ENCODE measurements at places on chromosomes 4 and X.

- no peak for DNase-seq
These were observed 129.0 kb downstream of the SPCS3 start for GRCh38 chr4:176448761-176449160.

DNA sequence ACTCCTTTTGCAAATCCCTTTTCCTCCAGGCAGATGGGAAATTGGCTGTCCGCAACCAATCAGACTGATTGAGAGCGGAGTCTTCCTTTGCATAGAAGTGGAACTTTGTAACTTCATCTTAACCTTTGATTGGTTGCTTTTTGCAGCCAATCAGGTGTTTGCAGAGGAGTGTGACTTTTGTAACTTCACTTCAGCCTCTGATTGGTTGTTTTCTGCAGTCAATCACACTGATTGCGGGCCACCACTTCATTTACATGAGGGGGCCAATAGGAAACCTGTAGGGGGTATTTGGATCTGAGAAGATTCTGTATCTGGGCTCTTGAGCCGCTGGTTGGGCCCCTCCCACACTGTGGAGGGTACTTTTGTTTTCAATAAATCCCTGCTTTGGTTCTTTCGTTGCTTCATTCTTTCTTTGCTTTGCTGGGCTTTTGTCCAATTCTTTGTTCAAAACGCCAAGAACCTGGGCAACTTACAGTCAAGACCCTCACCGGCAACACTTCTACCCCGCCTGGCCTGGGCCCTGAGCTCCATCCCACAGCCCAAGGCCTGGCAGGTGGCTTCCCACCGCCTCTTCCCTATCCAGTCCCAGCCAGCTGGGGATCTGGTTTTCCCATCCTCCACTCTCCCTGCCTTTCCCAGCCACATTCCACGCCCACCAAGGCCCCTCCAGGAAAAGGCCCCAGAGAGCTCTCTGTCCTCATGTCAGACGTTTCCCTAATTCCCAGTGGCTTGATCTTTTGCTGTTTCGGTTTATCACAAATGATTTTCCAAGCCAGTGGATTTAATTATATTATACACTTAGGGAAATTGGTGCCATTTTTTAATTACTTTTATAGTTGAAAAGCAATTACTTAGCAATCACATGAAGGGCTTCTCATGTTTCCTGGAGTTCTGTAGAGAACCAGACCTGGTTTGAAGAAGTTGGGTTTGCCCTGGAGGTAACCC is 110.2 kb upstream of the STX18 start:
- DNase-seq = no peak

- no peak for DNase-seq
These were observed 31.2 kb upstream of the PDGFRA start for GRCh38 chr4:54197926-54198325.

- DNase-seq = no peak
These were observed 24.8 kb downstream of the LRBA start for GRCh38 chr4:150990250-150990649.

- no peak for DNase-seq
These were observed 135.2 kb downstream of the EPHA5 start for GRCh38 chr4:65535113-65535512.

GRCh38 chrX:80747832-80748231 is 61.8 kb downstream of the BRWD3 start:
- no peak for DNase-seq

DNA sequence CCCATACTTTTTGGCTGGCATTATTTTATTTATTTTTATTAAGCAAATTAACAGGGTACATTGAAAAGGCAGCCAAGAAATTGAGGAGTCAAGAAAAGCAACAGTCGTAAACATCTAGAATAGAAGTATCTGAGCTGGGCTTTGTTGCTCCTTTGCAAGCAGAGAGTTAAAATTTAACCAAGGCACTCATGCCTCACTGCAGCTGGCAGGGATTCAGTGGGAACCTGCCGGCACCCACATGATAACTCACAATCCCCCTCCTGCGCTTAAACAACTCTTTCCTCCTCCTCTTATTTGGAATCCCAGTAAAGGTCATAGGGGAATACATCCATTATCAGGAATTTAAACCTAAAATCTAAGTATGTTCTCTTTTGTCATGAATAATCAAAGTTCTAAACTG is 115.5 kb downstream of the SOX3 start:
- no peak for DNase-seq

DNA sequence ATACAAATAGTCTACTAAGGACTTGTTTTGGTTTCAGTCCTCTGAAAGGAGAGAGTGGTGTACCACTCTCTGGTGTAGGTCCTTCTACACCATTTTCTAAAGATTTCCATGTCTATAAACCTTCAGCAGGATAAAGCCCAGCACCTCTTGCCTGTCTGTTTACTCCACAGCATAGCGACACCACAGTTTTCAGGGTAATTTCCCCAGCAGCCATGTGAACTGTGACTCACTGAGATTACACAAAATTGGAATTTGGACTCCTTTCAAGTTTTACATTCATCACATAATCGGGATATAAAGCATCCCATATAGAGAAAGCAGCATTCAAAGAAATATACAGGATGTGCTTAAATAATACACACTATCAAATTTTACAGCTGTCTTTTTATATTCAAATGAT is 229.6 kb downstream of the PRDM5 start:
- DNase-seq = no peak

DNA sequence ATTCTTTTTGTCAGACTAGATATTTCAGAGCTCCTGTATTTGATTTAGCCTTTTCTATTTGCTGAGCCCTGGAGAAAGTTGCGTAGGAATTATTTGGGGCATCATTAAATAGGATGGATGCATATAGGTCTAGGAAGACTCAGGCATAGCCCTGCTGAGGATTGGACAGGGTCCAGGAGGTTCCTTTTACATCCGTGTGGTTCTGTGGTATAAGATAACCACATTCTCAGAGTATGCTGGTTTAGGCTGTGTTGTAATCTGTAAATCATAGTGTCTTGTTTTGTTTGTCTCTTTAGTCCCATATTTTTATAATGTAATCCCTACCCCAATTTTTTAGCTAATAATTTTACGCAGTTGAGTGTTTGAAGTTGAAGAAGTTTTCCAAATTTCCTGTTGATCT is 513.7 kb downstream of the RPA4 start:
- no peak for DNase-seq

- no peak for DNase-seq
These were observed 94.1 kb upstream of the FRAS1 start for GRCh38 chr4:77963004-77963403.

- no peak for DNase-seq
These were observed 24.5 kb upstream of the PGRMC1 start for GRCh38 chrX:119211649-119212014.

DNA sequence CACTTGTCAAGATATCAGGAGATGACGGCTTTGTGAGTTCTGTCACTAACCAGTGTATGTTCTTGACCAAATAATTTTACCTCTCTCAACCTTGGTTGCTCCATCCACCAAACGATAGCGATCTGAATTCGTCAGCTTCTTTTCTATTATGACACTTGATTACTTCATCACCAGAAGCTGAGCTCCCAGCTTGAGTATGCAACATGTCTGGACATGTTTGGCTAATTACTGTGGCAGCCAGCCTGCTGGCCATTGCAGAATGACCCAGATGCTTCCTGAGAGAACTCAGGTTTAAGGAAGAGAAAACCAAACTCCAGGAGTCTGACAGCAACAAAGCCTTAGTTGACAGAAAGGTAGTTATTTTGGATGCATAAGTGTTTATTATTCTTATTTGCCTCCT is 46.4 kb upstream of the PARM1 start:
- no peak for DNase-seq

GRCh38 chr4:169128902-169129301 is 118.8 kb upstream of the CBR4 start:
- DNase-seq = no peak

DNA sequence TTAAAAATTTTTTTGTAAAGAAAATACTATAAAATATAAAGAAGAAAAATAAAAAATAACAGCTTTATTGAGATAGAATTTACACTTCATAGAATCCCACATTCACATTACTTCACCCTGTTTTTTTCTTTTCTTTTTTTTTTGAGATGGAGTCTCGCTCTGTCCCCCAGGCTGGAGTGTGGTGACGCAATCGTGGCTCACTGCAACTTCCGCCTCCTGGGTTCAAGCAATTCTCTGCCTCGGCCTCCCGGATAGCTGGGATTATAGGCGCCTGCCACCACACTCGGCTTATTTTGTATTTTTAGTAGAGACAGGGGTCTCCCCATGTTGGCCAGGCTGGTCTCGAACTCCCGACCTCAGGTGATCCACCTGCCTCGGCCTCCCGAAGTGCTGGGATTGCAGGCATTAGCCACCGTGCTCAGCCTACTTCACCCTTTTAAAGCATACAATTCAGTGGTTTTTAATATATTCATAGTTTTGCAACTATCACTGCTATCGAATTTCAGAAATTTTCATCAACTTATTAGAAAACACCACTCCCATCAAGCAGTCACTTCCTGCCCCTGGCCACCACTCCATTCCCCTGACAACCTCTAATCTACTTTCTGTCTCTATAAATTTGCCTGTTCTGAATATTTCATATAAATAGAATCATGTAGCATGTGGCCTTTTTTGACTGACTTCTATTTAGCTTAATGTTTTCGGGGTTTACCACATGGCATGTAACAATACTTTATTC is 48.7 kb downstream of the TMEM131L start:
- no peak for DNase-seq

DNA sequence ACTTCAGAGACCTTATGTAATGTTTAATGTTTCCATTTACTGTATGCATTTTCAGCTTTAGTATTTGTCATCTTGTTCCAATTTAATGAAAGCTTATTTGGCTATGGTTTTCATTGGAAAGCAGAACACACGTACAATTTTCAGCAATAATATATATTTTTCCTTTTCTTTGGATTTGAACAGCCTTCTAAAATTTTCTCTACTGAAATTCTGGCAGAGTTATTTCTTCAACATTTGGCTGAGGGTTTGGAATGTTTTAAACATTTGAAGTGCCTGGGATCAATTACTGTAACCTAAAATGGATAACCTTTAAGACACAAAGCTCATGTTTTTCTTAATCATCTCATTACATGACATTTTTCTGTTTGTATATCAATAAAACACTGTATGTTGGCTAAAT is 156.9 kb downstream of the TENM3 start:
- no peak for DNase-seq

- DNase-seq = no peak
These were observed 95.6 kb downstream of the MID1IP1 start for GRCh38 chrX:38896724-38897298.

GRCh38 chr4:165457793-165458192 is 79.0 kb downstream of the CPE start:
- no peak for DNase-seq

DNA sequence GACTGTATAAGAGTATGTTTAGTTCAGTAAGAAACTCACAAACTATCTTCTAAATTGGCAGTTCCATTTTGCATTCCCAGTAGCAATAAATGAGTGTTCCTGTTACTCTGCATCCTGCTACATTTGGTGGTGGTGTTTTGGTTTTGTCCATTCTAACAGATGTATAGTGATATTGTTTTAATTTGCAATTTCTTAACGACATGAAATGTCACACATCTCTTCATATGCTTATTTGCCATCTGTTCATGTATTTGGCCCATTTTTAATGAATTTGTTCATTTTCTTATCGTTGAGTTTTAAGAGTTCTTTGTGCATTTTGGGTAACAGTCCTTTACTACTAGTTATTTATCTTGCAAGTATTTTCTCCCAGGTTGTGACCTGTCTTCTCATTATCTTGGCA is 232.2 kb downstream of the TMA16 start:
- DNase-seq = no peak

GRCh38 chr4:3656416-3657356 is 109.5 kb upstream of the ADRA2C start:
- DNase-seq = no peak

GRCh38 chr4:21134994-21135393 is 434.7 kb downstream of the PACRGL start:
- no peak for DNase-seq

DNA sequence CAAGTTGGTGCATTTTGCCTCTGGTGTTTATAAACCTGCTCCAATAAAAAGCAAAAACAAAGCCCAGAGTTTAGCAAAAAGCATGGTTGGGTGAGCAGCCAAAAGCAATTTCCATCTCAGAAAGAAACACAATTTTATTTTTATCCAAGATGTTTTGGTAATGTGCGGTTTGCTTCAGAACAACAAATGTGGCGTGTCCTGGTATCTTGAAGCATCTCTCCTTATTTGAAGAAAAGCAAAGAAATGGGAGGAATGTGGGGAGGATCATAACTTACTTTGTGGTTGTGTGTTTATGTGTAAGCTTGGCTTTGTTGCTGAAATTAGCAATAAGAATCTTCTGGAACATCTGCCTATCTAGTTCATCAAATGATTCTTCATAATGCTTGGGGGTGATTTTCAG is 88.3 kb upstream of the DDX3X start:
- no peak for DNase-seq

- DNase-seq = no peak
These were observed 135.0 kb downstream of the GC start for GRCh38 chr4:71648923-71649322.

DNA sequence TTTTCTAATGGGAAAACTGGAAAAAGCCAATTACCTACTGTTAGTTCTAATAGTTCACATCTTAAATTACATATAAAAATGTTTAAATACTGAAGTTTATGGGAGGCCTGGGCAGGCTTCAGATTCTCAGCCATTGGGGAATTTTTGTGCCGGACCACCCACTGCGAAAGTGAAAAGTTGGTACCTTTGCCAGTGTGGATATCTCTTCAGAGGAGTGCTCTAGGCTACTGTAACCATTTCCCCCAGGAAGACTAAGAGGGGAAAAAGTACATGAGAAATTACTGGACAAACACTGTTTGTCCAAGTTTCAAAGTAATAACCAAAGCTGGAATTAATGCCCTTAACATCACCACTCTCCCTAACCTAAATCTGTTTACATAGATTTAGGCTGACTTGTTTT is 20.8 kb downstream of the PITX2 start:
- no peak for DNase-seq

GRCh38 chrX:17425136-17425535 is 50.1 kb downstream of the NHS start:
- no peak for DNase-seq

- no peak for DNase-seq
These were observed 10.5 kb downstream of the VAMP7 start for GRCh38 chrX:155891446-155892210.

DNA sequence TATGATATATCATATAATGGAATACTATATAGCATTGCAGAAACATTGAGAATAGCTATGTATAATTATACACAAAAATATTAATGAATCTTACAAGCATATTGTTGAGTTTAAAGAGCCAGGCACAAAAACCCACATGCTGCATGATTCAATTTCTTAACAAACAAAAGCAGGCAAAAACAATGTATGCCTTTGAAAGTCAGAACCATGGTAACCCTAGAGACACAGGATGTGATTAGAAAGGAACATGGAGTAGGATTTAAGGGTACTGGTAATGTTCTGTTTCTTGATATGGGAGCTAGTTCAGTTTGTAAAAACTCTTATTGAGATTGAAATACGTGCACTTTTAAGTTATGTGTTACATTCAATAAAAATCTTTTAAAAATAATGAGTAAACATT is 21.5 kb downstream of the CXCL8 start:
- DNase-seq = no peak

Measured in amygdala (tissue), 56 donors.